ENCODE measurements at places on chromosomes 3 and 15.

GRCh38 chr3:149089395-149089794 lies 3.1 kb upstream of the HLTF start:
- no peak for DNase-seq

GRCh38 chr15:67884514-67885174 lies 44.8 kb upstream of the RNU6-1 start:
- peak; percentile 18 for DNase-seq

DNA sequence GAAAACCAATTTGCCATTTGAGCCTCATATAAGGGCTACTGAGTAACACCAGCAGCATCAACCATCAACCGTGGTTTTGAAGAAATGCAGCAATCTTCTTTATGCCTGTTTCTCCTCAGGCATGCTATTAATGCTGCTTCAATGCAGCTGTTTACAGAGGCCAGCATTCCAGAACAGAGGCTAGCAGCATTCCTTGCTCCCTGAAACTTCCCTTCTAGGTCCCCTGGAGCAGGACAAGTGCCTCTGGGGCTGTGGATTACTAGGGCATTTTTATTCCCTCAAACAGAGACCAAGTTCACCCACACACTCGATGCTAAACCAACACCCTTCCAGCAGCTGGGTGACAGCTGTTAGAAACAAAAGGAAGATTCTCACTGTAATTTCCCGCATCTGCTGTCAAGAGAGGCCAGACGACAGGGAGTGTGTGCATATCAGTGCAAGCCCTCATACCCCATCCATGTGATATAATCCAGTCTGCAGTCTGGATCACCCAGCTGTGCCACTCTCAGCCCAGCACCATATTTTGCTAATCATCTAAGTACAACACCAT lies 57.5 kb downstream of the HOMER2 start:
- DNase-seq = no peak

DNA sequence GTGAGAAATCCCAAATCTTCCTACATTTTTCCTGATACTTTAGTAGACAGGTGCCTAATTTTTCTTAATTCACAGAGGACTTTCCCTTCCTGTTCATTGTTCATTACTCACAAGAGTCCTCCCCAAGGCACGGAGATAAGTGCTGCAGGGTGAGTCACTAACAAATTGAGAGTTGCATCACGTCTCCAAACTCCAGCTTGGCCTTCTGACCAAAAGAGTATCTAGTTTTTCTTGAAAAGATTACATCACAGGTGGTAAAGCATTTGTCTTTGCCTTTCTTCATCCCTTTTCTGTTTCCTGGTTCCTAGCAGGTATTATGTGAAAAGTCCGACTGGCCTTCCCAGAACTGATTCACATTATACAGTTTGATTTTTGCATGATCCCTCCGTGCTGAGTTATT lies 24.9 kb upstream of the RASGRP1 start:
- no peak for DNase-seq

- DNase-seq = no peak
Measured at GRCh38 chr3:9153904-9154619, 95.4 kb downstream of the SRGAP3 start.

DNA sequence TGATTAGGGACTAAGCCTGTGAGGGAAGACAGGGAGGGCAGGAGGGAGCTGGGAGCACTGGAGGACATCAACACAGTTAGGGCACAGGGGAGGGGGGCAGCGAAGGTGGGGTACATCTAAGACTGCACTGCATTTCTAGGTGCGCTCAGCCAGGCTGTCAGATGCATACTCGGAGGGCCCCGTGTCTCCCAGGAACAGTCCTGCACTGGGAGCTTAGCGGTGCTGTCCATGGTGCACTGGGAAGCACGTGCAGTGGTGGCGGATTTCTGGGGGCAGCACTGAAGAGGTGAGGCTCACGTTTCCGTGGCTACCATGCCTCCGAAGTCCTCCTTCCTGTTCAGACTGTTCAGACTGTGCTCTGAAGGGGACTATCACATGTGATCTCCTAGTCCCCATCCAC lies 54.4 kb downstream of the ROPN1B start:
- no peak for DNase-seq

GRCh38 chr15:76312540-76313174 lies 1.4 kb upstream of the ETFA start:
- DNase-seq = no peak

DNA sequence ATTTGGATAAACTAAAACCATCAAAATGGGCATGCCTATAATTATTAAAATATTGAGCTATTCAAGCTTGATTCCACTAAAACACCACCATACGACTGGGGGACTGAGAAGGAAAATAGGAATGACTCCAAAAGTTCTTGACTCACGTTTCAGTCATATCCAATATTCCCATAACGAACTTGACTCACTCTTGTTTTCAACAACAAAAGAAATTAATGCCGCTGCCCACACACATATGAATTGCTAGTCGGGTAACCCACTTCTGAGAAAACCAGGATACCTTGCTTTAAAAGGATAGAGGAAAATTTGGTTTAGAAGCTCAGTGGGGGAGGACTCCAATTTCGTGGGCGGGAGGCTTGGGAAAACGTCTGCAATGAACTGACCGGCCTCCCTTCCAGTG lies 5.2 kb downstream of the HTR3C start:
- no peak for DNase-seq

DNA sequence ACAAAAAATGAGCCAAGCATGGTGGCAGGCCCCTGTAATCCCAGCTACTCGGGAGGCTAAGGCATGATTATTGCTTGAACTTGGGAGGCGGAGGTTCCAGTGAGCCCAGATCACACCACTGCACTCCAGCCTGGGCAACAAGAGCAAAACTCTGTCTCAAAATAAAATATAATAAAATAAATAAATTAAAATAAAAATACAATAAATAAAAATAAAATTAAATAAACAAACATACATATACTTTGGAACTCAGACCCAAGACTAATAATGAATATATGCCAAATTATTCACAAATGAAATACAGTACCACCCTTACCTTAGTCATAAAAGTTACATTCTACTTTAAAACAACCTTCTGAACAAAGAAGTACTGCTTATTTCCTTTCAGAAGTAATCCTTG lies 81.8 kb downstream of the SCAPER start:
- no peak for DNase-seq

DNA sequence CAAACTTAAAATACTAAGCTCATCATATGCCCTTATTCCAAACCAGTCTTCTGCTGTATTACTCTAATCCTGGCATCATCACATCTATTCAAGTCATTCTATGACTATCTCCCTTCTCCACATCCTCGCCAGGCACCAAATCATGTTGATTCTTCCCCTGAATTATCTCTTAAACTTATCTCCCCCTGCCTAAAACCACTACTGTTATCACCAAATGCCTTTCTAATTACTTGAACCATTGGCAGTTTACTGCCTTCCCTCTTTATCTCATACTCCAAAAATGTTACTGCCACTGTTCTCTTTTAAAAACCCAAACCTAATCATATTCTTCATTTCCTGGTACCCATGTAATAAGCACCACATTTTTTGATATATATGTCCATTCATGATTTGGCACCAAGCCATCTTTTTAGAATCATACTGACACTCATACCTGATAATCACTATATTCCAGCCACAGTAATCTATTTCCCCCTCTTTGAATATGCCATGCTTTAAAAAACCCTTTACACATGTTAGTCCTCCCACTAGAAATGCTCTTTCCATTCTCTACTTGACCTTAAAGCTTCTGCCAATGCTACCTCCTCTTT lies 126.8 kb downstream of the PEAK1 start:
- DNase-seq = no peak

DNA sequence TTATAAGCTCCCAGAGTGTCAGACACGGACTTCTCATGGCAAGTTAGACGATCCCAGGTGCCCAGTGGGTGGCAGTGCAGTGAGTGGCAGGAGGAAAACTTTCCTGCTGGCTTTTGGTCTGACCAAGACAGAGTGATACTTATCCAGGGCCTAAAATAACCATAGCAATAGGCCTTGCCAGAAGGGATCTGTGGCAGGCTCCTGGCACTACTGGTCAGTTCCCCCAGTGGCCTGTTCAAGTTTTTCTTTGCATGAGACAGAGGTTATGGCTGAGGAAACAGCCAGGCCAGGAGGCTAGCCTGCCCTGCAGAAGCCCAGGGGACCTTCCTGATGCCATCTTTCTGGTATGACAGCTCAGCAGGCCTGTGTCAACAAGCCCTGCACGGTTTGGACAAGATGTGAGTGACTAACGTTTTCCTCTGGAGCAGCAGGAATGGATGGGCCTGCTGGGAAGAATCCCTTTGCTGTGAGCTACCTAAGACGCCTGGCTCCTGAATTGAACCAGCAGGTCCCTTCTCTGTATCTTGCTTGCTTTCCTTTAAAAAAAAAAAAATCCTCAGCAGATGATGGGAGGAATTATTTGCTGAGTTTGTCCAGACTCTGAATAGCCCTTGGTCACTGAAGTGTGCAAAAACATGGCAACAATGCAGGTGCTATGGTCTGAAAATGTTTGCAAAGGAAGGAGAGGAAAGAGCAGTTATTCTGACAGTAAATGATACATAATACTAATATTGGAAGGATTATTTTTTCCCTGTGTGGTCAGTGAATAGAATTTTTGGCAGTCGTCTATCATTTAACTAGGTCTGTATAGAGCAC lies 18.0 kb downstream of the SCG5 start:
- no peak for DNase-seq

GRCh38 chr3:97613139-97613538 lies 151.4 kb upstream of the ARL6 start:
- DNase-seq = no peak

DNA sequence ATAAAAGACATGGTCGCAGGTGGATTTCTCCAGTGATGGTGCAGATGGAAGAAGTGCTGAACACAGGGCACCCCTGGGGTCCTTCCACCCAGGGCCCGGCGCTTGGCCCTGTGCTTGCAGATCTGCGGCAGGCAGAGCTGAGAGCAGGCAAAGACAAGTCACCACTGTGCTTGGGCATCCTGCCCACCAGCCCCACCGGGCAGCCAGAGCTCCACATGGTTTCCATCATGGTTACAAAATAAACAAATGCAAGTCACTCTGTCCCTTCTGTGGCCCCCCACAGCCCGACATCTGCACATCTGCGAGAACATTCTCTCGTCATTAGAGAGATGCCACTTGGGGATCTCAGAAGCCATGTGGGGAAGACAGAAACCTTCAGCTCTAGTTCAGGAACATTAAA lies 37.6 kb upstream of the SFMBT1 start:
- DNase-seq = no peak

DNA sequence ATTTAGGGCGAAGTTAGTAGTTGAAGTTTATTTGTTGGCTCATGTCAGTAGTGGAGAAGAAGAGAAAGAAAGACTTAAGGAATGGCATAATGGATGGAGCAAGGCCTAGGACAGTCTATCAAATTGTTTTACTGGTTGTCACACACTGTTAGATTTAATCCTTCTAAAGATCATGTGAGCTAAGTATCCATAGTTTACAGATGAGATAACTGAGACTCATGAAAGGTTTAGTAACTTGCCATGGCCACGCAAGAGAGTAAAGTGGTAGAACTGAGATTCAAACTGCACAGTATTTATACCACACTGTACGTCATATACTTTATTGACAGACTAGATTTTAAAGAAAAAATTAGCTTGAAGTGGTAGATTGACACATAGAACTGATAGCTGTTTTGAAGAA lies 11.4 kb downstream of the SPRED1 start:
- DNase-seq = no peak

All from natural killer cell (primary cell).